Spinal cord (tissue), 10 donors: ENCODE measurements at places on chromosomes 5 and 9.
A peak's percentile ranks its signal among the peaks of the same experiment; 100 is the strongest.

DNA sequence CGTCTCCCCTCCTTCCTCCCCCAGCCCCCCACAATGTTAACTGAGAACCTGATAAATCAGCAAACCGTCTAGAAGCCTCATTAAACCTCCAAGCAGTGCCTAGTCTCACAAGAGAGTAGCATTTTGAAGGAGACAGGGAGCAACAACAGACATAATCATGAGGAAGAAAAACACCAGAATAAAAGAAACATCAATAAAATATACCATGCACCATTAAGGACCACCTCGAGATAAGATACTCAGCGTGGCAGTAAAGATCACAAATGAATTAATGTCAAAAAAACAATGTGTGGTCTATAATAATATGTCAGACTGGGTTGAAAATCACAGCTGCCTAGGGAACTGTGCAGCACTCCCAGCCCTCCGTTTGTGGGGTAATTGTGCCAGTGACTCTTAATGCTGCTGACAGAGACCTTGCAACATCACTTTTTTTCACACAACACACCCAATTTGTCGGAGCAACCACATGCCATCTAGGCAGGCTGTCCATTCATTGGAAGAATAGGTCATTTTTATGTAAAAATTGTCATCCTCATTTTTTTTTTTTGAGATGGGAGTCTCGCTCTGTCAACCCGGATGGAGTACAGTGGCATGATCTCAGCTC lies 450.8 kb upstream of the WWC1 start:
- H3K27ac ChIP-seq, result no peak overlapping the region
- no peaks in the 10 kb centered on the region for H3K27me3 ChIP-seq
- no peak for DNase-seq

DNA sequence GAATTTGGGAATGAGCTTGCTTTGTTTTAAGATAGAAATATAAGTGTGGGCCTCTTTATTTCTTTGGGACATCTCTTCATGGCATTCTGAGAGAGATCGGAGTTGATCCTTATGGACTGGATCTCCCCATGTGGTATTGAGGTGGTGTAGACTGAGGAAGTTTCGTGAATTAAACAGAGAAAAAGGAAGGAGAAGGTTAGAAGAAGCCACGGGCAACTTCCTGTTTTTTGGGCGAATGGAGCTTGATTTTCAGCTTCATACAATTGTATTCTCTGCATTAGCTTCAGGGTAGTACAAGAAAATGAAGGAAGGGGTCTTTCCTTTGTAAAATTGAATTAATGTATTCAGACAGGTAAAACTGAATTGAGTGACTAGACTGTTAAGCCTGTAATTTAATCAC lies 70.5 kb upstream of the HMHB1 start:
- H3K4me3 ChIP-seq, result no peak overlapping the region
- no peaks in the 10 kb centered on the region for H3K4me1 ChIP-seq
- no peaks in the 10 kb centered on the region for H3K27me3 ChIP-seq
- DNase-seq, result no peak
- H3K27ac ChIP-seq, result no peak overlapping the region
- no peaks in the 10 kb centered on the region for H3K36me3 ChIP-seq

GRCh38 chr9:98253565-98253964 lies 1.9 kb downstream of the TBC1D2 start:
- no peak overlapping the region for H3K27ac ChIP-seq
- no peaks in the 10 kb centered on the region for H3K27me3 ChIP-seq
- DNase-seq, result no peak
- H3K4me1 ChIP-seq, result peaks cover 15% of the 10 kb centered on the region
- H3K4me3 ChIP-seq, result no peak overlapping the region

DNA sequence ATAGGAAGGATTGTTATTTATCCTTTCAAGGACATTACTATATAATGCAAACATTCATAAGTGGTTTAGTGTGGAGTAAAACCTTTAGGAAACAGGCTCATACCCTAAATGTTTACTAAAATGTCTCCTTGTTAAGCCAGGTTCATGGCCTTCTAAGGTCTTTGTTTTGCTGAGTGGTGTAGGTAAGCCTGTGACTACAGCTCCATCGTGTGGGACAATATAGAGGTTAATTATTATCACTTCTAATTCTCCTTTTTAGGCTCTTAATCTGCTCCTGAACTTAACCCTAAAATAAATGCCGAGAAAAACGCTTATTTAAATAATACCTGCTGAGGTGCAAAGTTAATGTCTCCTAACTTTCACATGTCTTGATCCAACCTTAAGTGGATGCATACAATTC lies 43.8 kb downstream of the SPINK5 start:
- no peak overlapping the region for H3K4me3 ChIP-seq
- H3K27ac ChIP-seq, result no peak overlapping the region
- no peaks in the 10 kb centered on the region for H3K36me3 ChIP-seq
- no peaks in the 10 kb centered on the region for H3K27me3 ChIP-seq

GRCh38 chr9:128191406-128192046 lies at the start of gene CIZ1:
Gene CIZ1 (minus strand): TSS chr9:128191572. CDS start chr9:128190857, 715 bp downstream.
- DNase-seq, result peak; percentile 71
- peak within 1 kb of the TSS; percentile 79 for H3K27ac ChIP-seq
- H3K27me3 ChIP-seq, result no peaks in the 10 kb centered on the region
- H3K4me3 ChIP-seq, result peak within 1 kb of the TSS; percentile 83
